ENCODE measurements at places on chromosomes 16 and 17.

GRCh38 chr16:12800817-12801216, 2.9 kb downstream of the CPPED1 start:
- DNase-seq, result peak; percentile 28

GRCh38 chr17:49013311-49014213, 16.4 kb downstream of the IGF2BP1 start:
- DNase-seq, result no peak

DNA sequence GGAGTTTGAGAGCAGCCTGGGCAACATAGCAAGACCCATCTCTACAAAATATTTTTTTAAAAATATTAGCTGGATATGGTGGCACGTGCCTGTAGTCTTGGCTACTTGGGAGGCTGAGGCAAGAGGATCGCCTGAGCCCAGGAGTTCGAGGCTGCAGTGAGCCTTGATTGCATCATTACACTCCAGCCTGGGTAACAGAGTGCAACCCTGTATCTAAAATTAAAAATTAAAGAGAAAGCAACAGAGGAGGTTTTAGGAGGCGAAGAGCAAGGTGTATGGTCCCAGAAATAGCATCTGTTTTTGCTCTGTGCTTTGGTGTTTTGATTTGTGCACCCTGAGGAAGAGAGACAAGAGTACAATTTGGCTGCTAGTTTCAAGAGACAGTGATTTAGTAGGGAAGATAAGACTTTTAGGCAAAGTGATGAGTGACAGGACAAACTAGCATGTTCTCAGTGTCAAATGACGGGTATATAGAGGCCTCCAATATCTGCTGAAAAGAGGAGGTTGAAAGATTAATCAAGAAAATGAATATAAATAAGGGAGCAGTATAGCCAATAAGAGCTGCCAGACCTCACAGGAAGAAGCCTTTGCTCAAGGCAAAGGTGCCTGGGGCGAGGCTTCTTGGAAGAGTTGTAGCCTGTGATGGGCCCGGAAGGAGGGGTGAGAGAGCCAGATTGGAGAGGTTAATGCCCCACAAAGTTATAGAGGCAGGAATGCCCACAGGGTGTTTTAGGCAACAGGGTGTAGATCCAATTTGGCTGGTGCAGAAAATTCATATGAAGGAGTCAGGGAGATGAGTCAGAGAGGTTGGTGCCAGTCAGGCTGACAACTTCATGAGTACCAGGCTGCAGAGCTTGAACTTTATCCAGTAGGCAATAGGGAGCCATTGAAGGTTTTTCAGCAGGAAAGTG, 11.4 kb downstream of the HLF start:
- no peak for DNase-seq

DNA sequence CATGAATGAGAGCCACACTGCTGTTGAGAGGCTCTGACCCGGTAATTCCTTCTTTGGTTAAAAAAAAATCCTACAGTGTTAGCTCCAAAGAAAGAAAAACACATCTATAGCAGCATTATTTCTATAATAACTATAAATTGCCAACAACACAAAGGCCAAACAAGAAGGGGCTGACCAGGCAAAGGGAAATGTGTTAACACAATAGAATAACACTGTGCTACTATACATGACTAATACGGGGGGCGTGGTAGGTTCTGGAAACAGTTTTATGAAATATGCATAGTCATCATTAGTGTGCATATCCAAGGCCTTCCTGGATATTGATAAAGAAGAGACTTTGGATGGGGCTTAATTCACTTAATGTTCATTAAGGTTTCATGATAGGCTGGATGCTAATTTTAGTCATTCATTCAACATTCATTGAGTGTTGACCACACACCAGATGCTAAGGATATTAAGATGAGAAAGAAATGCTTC, 50.0 kb upstream of the CCL1 start:
- DNase-seq, result no peak

DNA sequence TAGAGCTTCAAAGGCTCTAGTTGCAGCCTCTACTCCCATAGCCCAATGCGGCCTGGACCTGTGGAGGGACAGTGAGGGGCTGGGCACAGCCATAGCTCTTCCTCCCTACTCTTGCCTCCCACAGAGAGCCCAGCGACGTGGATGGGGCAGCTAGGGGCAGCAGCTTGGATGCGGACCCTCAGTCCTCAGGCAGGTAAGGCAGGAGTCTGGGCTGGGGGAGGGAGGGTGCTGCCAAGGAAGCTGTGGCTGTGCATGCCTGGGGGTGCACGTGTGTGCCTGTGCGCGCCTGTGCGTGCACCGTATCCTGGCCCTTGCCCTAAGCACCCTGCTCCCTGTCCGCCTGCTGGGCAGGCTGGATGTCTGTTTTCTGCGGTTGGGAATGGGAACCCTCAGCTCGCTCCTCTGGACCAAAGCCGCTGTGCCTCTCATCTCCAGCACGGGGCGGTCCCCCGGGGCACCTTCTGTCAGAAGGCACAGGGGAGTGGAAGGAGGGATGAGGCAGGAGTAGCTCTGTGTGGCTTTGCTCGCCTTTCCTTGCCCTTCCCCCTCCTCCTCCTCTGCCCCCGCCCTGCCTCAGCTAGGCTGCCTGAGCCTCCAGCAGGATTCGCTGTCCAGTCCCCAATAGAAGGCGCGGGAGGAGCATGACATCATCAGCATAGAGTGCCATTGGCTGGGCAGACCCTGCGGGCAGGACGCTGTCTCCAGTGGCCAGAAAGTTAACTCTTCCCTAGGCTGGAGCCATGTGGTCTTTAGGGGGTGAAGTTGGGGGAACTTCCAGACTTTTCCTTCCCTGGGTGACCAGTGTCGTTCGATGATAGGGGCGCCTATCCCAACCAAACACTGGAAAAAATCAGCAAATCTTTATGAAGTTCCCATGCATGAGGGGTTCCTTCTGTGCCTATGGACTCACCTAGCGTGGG, 797 bp downstream of the PRCD start:
- peak; percentile 15 for DNase-seq

DNA sequence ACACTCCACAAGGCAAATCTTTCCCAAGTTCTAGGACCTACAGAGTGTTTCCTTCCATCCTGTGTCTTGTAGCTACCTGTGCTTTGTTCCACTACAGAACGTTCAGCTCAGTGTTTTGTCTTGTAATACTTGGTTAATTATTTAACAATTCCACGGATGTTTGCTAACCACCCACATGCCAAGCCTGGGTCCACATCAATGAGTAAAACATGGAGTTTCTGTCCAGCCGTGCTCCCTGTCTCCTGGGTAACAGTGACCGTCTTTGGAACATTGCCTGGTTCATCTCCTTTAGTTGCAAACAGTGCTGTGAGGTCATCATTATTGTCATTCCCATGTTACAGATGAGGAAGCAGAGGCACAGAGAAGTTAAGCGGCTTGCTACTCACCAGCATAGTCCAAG, 41.3 kb downstream of the IRF8 start:
- DNase-seq, result no peak

DNA sequence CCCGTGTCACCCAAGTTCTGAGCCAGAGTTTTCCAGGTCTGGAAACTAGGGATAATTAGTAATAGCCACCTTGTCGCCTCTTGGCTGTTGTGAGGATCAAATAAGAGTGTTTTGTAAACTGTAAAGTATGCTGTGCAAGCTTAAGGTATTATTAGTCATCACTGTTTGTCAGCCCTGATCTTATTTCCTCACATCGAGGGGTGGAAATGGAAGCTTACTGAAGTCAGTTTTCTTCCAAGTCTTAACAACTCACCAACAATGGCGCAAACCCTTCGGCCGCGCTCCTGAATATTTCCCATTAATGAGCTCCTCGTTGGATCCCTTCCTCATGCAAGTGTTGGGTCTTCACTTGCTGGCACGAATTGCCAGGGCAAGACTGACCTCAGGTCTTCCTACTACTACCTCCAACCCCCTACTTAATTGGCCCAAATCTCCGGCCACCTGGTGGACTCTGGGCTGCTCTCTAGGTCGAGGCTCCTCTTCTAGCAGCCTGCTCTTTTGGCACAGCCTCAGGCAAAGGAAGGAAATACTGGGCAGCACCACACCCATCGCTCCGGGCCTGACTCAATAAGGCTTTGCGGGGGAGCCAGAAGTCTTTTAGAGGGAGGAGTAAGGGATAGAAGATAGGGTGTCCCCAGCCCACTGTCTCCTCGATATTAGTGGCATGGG, 885 bp upstream of the SLC35B1 start:
- peak; percentile 19 for DNase-seq

DNA sequence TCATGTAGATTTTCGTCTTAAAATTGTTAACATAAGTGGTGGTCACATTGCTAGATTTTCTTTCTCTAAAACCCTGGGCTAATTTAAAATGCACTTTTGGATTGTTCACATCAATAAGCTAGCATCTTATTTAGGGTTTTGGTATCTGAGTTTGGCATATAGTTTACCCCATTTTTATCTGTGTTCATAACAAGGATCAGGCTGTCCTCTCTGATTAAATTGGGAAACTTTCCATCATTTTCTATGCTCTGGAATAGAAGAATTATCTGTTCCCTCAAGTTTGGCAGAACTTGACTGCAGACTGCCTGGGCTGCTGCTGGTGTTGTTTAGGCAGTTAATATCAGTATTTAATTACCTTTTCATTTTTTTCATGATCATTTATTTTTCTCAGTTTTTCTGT, 1.8 kb downstream of the SPECC1 start:
- DNase-seq, result no peak

DNA sequence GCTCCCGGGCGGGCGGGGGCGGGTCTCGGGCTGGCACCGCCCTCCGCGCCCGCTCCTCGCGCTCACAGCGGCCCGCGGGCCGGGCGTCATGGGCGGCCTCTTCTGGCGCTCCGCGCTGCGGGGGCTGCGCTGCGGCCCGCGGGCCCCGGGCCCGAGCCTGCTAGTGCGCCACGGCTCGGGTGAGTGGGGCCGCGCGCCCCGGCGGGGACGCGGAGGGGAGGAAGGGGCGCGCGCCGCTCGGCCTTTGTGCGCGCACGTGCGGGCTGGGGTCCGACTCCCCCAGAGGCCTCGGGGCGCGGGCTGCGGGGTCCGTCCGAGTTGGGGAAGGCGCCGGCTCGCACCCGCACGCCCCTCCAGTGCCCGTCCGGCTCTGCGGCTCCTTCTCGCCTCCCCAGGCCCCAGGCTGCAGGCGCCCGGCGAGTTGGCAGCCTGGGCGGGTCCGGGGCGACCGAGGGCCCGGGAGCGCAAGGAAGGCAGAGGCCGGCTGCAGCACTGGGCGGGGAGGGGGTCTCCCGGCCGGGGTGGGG, at the start of gene NME4:
Gene NME4 (plus strand): TSS at position 65 of the 527 bp plus-strand sequence. CDS start 24 bp downstream, at position 89.
- no peak for DNase-seq

DNA sequence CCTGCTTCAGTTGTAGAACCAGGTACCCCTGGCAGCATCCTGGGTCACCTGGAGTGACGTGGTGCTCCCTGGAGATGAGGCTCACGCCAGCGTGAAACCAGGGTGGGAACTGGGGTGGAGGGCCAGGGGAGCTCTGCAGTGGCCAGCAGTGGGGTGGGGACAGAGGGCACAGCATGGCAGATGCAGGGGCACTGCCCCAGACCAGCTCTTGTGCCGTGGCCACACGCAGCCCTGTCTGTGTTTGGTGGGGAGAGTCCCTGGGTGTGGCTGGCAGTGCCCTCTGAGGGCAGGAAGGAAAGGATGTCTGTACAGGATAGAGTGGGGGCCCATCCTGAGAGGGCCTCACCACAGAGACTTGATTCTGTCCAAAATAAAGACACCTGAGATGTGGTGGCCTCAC, 24.5 kb downstream of the ZNF750 start:
- DNase-seq, result no peak

GRCh38 chr16:25493136-25493811, 198.5 kb upstream of the HS3ST4 start:
- DNase-seq, result no peak

- peak; percentile 24 for DNase-seq
These were observed 2.8 kb downstream of the NDEL1 start for GRCh38 chr17:8438441-8438840.

GRCh38 chr17:43900183-43900857, 7.0 kb downstream of the MPP2 start:
- peak; percentile 85 for DNase-seq

DNA sequence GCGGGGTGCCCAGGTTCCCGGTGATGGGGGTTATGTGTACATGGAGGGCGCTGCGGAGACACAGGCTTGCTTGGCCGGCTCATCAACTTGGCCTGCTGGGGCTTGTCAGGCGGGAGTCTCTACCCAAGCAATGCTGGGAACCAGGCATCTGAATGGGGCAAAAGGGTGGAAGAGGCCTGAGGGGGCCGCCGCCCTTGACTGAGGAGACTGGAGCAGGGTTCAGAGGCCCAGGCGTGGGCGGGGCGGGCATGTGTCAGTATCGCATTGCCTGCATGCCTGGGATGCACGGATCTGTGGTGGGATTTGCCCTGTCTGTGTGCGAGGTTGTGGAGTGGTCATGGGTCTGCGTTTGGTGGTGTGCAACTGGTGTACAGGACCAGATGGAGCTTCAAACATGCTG, 21.1 kb downstream of the ARHGAP23 start:
- no peak for DNase-seq

GRCh38 chr16:81717662-81718189, 61.4 kb upstream of the PLCG2 start:
- no peak for DNase-seq

- no peak for DNase-seq
These were observed 78.7 kb downstream of the ZDHHC7 start for GRCh38 chr16:84932681-84933080.

- DNase-seq, result no peak
These were observed 104.2 kb upstream of the SIAH1 start for GRCh38 chr16:48489376-48489775.

DNA sequence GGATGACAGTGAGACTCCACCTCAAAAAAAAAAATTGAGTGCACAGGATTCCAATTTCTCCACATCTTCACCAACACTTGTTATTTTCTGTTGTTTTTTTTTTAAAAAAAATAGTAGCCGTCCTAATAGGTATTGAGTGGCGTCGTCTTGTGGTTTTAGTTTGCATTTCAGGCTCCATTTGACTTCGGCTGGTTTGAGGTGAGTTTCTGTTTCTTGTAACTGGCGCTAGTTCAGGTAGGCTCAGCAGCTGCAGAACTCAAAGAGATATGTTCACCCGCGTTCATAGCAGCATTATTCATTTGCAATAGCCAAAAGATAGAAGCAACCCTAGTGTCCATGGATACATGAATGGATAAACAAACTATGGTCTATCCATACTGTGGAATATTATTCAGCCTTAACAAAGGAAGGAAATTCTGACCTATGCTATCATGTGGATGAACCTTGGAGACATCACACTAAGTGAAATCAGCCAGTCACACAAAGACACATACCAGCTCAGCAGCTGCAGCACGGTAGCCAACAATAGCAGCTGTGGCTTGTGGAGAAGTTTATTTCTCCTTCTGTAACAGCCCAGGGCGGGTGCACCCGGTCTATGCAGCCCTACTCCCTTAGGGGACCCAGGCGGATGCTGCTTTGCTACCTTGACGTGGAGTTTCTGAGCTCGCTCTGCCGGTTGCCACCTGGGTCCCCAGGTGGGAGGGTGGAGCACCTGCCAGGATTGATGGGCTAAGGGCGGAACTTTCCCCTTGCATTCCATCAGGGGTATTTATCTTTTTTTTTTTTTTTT, 44.9 kb downstream of the TMEM235 start:
- peak; percentile 32 for DNase-seq

DNA sequence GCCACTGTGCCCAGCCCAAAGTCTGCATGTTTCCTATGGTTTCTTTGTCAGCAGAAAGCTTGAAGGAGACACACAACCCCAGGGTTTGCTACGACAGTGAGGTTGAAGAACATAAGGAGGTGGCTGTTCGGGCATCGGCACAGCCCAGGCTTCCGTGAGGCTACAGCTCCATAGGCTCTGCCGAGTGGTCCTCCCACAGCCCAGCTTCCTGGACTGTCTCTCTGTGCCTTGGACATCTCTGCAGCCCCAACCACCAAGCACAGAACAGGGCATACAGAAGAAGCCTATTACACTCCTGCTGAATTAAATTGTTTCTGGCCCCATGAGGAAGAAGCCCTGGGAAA, 3.2 kb upstream of the HAP1 start:
- DNase-seq, result no peak

GRCh38 chr17:82097919-82098168, 192 bp downstream of the FASN start:
- DNase-seq, result no peak

Data from CD4-positive, alpha-beta T cell treated with Interleukin-4 for 1 hour (primary cell).